Activated CD4-positive, CD25-positive, alpha-beta regulatory T cell treated with anti-CD3 and anti-CD28 coated beads, Interleukin-2, amount 50 U/mL, for 16 hours (primary cell): ENCODE measurements at places on chromosomes 13 and 19.

DNA sequence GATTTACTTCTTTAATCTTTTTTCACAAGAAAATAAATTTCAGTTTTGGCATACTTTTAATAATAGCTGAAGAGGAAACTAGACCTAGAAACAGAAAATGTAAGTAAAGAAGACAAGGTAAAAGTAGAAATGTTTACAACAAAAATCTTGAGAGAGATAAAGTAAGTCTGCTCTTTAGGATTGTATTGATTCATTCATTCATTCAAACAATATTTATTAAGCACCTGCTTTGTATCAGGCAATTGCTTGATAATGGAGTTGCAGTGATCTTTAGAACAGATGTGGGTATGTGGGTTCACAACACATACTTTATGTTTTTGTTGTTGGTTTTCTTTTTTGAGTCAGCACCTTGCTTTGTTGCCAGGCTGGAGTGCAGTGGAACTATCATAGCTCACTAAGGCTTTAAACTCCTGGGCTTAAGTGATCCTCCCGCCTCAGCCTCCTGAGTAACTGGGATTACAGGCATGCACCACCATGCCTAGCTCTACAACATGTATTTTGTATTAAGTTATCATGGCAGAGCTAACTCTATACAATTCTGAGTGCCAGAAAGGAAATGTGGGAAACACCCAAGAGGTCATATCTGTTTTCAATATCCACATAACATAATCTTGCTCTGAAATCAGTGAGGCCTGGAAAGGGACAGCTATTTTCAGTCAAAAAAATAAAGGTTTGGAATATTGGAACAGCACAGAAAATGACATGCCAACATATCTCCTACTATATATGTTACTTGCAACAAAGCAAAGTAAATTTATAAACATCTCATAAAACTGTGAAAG lies 8.8 kb upstream of the SPART start:
- DNase-seq: no peak

DNA sequence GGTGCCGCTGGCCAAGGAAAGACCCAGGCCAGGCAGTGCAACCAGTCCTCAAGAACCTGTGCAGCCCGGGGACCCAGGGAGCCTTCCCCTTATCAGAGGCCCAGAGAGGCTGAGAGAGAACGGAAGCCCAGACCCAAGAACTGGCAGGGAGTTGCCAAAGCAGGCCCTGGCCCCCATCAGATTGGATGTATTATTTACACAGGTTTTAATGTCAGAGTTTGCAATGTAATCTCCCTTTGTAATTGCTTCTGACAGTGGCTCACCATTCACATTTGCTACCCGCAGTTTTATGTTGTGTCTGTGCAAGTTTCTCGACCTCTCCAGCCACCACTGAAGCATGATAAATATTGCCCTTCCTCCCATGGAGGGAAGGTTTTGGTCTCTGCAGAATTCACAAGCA lies 660.9 kb downstream of the LIG4 start:
- no peak for DNase-seq

- no peak for DNase-seq
These were observed 25.8 kb downstream of the COL4A1 start for GRCh38 chr13:110280985-110281688.

DNA sequence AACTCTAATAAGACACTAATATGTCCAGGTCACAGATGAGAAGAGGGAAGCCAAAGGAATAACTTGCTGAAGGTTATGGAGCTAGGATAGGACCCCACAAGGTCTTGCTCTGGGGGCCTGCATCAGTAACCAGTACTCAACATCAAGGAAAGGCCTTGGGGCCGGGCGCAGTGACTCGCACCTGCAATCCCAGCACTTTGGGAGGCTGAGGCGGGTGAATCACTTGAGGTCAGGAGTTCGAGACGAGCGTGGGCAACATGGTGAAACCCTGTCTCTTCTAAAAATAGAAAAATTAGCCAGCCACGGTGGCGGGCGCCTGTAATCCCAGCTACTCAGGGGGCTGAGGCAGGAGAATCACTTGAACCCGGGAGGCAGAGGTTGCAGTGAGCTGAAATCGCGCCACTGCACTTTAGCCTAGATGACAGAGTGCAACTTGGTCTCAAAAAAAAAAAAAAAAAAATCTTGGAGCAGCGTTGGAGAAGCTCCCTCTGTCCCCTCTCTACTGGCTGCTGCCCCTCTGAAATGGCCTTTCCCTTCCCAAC lies 1.8 kb downstream of the LONP1 start:
- no peak for DNase-seq

DNA sequence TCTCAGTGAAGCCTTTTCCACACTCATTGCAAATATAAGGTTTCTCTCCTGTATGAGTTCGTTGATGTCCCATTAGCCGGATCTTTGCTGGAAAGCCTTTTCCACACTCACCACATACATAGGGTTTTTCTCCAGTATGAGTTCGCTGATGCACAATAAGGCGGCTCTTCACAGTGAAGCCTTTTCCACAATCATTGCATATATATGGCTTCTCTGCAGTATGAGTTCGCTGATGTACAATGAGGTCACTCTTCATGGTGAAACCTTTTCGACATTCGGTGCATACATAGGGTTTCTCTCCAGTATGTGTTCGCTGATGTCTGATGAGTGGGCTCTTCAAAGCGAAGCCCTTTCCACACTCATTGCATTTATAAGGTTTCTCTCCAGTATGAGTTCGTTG lies 6.8 kb upstream of the ZNF350 start:
- DNase-seq: no peak

GRCh38 chr13:31050486-31051400 lies 111.0 kb downstream of the HSPH1 start:
- no peak for DNase-seq

- peak; percentile 19 for DNase-seq
These were observed 27.2 kb downstream of the RCBTB2 start for GRCh38 chr13:48505597-48506091.

DNA sequence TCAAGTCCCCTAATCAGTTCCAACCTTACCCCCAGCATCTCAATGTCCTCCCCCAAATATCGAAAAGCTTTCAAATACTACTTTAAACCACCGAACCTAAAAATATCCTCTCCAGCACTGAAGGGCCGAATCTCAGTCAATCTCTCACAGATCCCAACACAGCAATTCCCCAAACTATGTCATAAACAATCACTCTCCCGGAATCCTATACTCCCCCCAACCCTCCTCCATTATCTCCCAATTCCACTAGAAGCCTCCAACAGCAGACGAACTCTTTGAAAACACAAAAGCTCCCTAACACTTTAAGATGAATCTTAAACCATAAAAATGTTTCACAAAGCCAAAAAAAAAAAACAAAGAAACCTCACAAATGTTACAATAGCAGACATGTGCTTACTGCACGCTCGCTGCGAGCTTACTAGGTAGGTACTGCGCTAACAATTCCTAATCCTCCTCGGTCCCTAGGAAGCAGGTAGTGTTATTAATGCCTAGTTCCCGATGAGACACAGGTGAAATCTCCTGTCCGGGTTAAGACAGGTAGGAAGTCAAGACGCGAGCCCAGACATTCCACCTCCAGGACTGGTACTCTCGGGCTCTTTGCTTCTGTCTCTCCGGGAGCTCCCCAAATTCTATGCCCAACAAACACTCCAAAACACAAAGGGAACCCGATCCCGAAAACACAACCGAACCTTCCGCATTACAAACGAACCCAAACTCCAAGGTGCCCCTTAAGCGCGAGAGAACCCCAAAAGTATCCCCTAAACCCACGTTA lies 14.2 kb downstream of the FBXO46 start:
- DNase-seq: no peak

DNA sequence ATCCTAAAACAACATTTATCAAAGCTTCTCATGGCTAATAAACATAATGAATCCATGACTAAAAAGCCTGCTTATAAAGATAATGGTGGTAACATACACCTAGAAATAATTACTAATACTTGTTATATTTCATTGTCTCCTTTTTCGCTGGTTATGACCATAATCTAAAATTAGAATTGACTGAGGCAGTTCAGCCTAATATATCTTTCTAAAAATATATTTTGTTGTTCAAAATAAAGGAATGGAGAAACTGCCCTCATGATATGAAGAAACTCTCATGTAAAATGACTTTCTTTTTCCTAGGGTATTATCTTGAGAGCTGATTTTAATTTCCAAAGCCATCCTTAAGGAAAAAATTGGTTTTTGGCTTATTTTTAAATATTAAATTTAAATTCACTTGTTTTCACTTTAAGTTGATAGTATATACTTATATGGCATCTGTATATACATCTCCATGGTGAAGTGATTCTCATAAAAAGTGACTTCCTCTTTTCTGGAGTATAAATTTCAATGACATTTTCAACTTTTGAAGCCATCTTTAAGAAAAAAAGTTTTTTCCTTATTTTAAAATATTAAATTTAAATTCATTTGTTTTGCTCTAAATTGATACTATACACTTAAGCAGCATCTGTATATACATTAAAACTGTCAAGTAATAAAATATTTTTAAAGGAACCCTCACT lies 204.6 kb downstream of the VWA8 start:
- no peak for DNase-seq

- no peak for DNase-seq
These were observed 534 bp upstream of the HPN start for GRCh38 chr19:35040826-35041547.
